ENCODE measurements at places on chromosomes 5 and 9. TPM values are rescaled to one million over a fixed set of nuclear protein-coding genes. Genes with fewer than 3 reads are reported as not detected.

The PCDHGB5 gene
- 1.8 TPM for total RNA-seq

The DMRTA1 gene
- not detected for total RNA-seq

The NOXA1 gene
- not detected for total RNA-seq

The TRAF1 gene
- total RNA-seq = 163 TPM

The FOXD4L4 gene
- total RNA-seq = 0.24 TPM

The ZDHHC21 gene
- 10.7 TPM for total RNA-seq

The MPDZ gene
- 0.03 TPM for total RNA-seq

- no peak for DNase-seq
Measured at GRCh38 chr9:88197016-88197415, 58.7 kb upstream of the SPATA31C2 start.

DNA sequence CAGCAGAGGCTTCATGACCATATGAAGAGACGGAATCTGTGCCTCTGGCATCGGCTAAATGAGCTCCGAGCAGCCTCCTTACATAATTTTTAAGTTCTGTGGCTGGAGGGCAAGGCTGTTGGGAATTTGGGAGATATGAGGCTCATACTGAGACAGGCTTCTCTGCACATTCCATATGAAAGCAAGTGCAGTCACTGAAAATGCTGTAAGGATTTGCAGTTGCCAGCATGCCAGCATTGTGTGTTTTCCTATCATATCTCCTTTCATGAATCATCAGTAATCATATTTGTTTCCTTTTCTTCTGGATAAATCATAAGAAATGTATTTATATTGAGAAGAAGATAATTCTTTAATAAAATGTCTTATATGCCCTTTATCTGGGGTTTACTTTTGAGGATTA lies 775.4 kb downstream of the SEMA5A start:
- no peak for DNase-seq

DNA sequence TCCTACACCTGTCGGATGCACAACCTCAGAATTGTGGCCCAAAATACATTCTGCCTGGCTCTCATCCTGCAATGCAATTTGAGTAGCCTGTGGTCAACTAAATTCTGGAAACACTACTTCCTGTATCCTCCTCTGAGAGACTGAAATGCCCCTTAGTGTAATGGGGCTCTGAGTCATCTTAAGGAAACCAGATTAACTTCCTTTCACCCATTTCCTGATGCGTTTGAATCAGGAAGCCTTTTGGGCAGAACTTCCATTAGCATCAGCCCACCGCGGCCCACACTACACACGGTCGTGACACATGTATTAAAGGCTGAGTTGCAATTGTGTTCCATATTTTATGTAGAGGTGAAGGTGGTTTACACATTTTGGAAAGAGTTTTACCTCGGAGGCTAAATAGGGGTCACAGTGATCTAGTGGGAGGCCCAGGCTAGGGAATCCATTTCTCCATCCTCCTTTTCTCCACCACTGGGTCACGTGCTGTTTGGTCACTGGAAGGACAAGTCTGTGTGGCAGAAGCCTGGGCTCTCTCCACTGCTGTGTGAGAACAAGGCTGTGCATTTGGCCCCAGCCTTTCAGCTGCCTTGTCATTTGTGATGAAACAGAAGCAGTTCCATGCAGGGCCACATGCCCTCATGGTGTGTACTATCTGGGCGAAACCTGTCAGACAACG lies 55.9 kb downstream of the DAP start:
- no peak for DNase-seq

GRCh38 chr9:16461851-16462250 lies 408.6 kb downstream of the BNC2 start:
- no peak for DNase-seq

GRCh38 chr9:129774791-129775447 lies 22.1 kb upstream of the PTGES start:
- no peak for DNase-seq

All from GM12878 (cell line).